Gastroesophageal sphincter (tissue), 4 donors: ENCODE measurements at places on chromosomes 6 and 20. TPM values are rescaled to one million over a fixed set of nuclear protein-coding genes. Genes with fewer than 3 reads are reported as not detected.

GRCh38 chr6:13528777-13529343 is 41.5 kb upstream of the GFOD1 start:
- no peak for ATAC-seq

DNA sequence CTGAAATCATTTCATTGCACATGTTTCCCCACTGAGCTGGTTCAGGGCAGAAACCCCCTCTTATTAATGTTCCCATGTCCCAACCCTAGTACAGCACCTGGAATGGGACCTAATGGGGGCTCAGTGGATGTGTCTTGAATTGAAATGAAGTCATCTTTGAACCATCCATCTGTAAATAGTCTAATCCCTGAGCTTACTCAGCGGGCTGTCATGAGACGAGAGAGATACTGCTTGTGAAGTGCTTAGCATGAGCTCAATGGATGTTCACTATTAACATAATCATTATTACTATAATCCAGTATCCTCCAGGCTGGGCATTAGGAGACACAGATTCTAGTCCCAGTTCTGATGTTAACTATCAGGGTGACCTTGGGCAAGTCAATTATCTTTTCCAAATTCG is 106.6 kb upstream of the LRFN2 start:
- no peak for ATAC-seq

The CST5 gene
- total RNA-seq: not detected

- ATAC-seq: no peak
Observed at GRCh38 chr20:19977373-19977770, 39.8 kb upstream of the NAA20 start.

DNA sequence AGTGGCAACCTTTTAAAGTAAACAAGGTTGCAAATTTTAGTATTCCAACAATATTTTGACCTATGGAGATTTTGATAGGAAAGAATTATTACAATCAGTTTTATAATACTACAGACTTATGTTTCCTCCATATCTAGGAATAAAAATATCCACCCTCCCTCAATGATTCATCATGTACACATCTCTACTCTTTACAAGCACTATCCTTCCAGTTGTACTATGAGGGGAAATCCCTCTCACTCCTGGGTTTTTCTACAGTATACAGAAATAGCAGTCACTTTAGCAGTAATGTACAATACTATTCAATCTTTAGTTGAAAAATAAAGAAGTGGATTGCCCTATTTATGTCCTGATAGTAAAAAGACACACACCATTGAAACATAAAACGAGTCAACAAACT is 46.3 kb upstream of the SCML4 start:
- ATAC-seq: no peak

DNA sequence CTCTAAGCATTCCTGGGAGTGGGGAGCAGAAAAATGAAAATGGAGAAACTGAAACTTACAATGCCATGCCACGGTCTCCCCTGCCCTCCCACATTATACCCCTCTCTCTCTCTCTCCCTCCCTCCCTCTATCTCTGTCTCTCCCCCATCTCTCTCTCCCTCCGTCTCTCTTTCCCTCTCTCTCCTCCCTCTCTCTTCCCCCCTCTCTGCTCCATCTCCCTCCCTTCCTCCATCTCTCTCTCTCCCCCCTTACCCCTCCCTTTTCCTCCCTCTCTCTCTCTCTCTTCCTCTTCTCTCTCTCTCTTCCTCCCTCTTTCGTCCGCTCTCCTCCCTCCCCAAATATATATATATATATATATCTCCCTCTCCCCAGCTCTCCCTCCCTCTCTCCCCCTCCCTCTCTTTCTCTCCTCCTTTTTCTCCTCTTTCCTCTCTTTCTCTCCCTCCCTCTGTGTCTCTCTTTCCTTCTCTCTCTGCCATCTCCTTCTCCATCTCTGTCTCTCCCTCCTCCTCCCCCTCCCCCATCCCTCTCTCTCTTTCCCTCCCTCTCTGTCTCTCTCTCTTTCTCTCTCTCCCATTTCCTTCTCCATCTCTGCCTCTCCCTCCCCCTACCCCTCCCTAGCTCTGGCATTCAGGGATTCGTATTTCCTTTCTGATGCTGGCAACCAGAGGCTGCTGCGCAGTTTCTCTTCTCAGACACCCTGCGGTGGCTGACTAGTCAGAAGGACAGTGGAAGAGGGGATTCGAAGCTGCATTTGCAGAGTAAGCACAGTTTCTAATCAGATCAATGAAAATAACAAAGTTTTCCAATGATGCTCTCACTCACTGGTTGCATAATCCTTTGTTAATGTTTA is 13.9 kb upstream of the VAPB start:
- no peak for ATAC-seq

- ATAC-seq: no peak
Observed at GRCh38 chr20:1860446-1860845, 34.8 kb upstream of the SIRPA start.

DNA sequence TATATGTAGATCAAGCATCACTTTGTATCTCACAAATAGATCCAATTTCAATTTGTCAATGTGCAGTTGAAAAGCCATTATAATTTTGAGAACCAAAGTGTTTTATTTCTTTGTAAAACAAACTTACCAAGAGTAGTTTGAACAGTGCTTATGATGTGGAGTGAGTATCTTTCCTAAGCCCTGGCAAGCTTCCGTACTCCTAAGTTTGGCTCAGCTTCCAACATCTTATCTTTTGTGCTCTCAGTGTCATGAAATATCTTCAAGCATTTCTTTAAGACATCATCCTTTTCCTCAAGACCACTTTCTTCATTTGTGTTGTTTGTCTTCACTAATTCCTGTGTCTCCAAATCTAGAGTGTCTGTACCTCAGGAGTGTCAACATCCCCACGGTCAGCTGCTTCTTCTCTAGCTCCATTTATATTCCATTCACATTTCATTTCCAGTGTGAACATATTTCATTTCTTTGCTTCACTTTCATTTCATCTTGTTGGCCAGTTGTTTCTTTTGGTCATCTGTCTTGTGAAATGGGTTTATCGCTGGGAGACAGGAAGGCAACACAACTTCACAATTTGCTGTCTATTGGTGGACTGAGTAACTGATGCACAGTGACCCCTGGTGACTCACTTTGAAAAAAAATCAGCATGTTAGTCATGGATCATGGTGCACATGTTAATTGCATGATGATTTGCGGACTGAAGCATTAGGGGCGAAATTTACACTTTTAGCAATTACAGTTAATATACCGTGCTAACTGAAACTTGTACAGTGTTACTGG is 36.9 kb downstream of the SLC24A3 start:
- ATAC-seq: peak; percentile 46

GRCh38 chr20:62780696-62781095 is 15.6 kb upstream of the MRGBP start:
- ATAC-seq: no peak

- no peak for ATAC-seq
Observed at GRCh38 chr6:158367816-158368215, 55.6 kb downstream of the TULP4 start.

DNA sequence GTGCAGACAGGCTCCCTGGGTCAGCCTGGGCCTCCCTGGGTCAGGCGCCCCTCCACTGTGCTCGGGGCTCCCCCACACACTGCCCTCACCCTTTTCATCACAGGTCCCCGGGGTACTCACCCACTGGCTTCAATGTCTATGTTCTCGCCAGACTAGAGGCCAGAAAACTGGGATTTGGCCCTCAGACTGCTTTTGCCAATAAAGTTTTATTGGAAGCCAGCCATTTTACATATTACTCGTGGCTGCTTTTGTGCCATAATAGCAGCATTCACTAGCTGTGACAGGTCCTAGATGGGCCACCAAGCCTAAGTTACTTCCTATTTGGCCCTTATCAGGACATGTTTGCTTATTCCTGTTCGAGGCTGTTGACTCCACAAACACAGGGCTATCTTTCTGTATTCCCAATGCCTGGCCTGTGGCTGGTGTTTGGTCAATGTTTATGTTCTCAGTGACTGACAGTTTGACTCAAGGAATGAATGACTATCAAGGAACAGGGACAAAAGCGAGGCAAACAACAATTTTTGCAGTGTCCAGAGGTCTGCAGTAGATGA is 525.1 kb upstream of the AGPAT4 start:
- no peak for ATAC-seq

The WFDC12 gene
- total RNA-seq: not detected

The KCNK5 gene
- 7.3 TPM for total RNA-seq

DNA sequence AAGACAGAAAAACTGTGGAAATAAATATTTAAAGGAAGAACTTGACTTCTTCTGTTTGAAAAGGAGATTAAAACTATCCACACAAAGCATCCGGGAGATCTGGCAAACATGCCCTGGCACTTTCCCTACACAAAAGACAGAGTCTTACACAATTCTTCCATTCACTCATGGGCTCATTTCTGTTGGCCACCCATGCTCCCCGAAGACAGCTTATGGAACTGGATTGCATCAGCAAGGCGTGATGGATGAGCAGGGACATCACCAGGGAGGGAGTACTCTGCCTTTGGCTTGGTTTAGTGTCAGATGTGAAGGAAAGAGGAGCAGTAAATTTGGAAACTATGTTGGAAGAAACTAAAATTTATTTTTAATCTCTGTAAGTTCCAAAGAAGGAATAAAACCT is 379.3 kb downstream of the CD109 start:
- peak; percentile 85 for ATAC-seq

DNA sequence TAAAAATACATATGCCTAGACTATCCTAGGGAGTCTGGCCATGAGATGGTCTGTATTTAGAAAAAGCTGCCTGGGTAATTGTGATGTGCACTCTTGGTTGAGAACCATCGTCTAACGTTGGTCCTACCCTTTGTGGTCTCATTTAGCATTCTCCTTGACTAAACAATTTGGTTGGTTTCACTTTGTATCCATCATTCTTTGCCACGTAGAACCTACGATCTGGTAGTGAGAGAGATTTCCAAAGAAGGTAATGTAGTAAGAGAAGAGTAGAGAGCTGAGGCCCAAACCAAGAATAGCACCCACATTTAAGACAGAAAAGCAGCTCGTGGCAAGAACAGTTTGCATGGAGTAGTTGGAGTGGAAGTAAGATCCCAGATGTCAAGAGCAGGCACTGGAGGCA is 219.8 kb downstream of the TMEM200A start:
- no peak for ATAC-seq

DNA sequence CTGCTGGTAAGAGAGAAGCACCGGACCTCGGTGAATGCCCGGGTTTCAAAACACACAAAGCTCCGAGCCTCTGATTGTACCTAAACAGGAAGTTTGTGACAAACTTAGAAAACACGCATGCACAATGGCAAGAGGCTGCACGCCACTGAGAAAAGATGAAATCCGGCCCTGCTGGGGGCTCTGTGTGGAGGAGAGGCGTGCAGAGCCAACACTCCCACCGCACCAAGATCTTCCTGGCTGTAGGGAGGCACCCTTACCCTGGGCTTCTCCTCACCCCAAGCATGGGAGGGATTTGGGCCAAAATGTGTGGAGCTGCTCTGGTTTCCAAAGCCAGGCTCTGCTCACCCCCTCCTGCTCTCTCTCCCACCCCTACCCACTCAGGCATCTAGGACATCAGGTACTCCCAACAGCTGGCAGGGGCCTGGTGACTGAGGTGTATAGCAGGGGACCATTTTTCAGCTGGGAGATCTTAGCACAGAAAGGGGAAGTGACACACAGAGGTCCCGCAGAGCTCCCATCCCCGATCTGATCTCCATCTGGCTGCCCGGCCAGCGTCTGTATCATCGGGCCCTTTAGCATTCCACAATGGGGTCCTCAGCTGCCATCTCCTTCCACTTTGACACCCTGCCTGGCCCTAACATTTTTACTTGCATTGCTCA is 84.2 kb downstream of the TRERF1 start:
- no peak for ATAC-seq

The PLG gene
- not detected for total RNA-seq
